Airway epithelial cell (primary cell): ENCODE measurements at places on chromosomes 1 and 21. TPM values are rescaled to one million over a fixed set of nuclear protein-coding genes. Genes with fewer than 3 reads are reported as not detected.

Gene KRTCAP2
- 88.1 and 130 TPM in 2 replicates for total RNA-seq

Gene SH3BGR
- 0.63 and 1.7 TPM in 2 replicates for total RNA-seq

Gene GNG4
- 0.05 and 0.21 TPM in 2 replicates for total RNA-seq

Gene TCHH
- under 0.01 TPM in 1 of 2 replicates, not detected in the other for total RNA-seq

Gene DISP1
- total RNA-seq, result 0.70 and 0.99 TPM in 2 replicates

Gene CCDC18
- total RNA-seq, result 6.0 and 6.8 TPM in 2 replicates
